NCI-H510A treated with DMSO at 0.1 percent for 48 hours (cell line): ENCODE measurements at places on chromosomes 5 and 9.

DNA sequence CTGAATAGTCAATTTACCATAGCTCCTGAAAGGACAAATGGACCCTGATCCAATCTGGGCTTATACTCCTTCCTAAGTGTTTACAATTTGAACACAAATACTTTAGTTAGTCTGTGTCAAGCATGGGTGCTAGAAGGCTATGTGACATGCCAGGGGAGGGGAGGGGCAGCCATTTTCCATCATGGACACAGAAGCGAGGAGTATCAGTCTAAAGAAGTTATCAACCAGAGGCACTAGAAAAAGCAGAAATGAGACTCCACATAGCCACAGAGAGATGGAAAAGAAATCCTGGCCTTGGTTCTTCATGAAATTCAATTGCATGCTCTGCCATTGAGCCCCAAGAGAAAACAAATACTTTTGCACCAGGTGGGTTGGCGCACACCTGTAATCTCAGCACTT lies 61.8 kb downstream of the NR6A1 start:
- DNase-seq = no peak

DNA sequence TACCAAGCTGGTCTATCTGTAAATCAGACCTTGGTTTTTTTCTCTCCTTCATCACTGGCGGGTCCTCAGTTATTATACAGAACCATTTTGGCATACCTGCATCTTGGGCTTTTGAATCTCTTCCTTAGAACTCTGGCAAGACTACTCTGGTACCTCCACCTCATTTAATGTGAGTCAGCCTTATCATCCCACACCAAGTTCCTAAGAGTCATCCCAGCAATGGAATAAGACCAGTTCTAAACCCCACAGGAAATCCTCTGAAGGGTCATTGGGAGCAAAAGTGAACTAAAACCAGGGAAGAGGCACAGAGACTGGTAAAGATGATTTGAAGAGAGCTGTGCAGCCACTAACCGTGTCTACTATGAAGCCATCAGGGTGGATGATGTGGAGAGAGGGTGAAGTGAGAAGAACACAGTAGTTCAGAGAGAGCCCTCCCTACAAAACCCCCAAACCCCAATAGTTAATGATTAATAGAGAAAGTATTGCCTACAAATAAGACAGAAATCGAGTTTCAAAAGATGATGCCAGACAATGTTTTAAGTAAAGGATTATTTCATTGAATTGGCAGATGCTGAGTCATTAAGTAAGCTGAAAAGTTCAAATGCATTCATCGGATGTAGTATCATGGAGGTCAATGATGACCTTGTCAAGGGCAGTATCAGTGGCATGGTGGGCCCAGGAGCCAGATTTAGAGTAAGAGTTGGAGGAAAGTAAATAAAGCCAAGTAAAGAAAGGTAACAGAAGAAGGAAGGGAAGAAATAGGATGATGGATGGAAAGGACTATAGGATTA lies 85.4 kb downstream of the PCSK1 start:
- no peak for DNase-seq

DNA sequence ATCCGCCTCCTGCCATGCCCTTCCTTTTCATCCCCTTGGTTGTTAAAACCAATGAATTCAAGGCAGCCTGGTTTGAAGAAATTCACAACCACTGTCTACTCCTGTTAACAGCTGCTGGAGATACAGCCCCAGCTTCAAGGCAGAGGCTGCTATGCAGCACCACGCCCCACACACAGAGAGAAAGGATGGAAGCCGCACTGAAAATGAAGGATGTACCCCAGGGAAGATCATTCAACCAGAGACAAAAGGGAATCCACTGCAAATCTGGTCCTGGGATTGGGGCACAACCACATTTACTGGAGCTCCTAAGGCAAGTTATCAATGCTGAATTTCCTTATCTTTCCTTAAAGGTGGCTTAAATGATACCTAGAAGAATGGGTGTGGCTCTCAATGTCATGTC lies 58.7 kb downstream of the DPYSL3 start:
- no peak for DNase-seq

DNA sequence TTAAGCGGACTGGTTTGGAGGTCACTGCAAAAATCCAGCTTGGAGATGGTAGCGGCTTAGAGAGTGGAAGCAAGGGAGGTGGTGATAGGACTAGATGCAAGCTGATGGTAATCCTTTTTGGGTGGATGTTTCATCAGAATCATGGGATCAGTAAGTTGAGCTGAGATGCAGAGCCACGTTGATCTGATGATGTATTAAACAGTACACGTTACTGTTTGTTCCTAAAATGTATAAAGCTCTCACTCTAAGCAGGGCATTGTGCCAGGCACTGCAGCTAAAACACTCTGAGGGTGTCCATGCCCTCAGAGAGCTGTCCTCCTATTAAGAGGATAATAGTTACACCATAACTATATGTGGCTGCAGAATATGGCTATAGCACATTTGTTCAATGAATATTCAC lies 93.1 kb downstream of the JAKMIP2 start:
- DNase-seq = no peak

- no peak for DNase-seq
These were observed 501.5 kb downstream of the SPATA31D1 start for GRCh38 chr9:82490019-82490499.

DNA sequence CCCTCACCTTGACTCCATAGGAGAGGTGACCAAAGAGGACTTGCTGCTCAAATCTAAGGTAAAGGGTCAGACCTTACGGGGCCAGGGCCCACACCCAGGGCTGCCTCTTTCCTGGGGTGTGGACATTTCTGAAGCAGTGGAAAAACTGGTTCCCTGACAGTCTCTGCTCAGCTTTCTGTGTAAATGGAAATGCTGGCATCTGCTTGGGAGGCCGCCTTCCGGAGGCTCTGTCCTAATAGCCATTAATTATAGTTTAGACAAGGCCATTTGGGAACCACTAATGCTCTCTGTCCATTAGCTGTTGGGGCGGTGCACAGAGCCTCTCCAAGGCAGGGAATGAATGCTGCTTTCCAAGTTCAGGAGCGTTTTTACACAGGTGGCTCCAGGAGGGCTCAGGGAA lies 17.3 kb downstream of the USP20 start:
- DNase-seq = no peak

DNA sequence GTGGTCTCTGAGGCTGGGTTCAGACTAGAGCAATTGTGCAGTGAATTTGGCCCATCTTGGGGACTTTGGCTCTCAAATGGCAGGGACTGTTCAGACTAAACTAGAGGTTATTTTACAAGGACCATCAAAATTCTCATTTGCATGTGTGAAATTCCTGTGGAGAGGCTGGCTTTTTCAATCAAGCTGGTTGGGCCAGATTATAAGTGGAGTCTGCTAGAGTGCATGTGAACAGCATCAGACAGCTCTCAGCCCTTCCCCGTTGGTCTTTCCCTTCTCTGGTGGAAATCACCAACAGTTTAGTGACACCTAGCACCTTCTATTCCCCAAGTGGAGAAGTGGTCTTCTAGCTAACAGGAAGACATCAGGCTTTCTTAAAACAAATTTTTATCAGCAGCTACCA lies 301.3 kb downstream of the CWC27 start:
- DNase-seq = no peak

DNA sequence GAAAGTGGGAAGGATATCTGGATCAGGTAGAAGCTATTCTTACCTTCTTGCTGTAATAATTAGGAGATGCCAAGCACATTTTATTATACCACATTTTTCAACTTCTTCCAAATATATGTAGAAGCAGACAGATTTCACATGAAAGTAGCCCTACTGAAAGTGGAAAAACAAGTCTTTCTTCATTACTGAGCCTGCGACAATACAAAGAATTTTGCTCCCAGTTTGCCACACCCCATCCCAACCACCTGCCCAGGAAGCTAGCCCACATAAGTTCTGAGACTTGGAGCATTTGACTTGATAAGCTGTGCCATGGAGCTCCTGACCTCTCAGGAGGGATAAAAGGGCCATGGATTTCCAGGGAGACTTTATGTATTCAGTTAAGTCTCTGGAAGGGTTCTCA lies 249.1 kb upstream of the ADCY2 start:
- no peak for DNase-seq

DNA sequence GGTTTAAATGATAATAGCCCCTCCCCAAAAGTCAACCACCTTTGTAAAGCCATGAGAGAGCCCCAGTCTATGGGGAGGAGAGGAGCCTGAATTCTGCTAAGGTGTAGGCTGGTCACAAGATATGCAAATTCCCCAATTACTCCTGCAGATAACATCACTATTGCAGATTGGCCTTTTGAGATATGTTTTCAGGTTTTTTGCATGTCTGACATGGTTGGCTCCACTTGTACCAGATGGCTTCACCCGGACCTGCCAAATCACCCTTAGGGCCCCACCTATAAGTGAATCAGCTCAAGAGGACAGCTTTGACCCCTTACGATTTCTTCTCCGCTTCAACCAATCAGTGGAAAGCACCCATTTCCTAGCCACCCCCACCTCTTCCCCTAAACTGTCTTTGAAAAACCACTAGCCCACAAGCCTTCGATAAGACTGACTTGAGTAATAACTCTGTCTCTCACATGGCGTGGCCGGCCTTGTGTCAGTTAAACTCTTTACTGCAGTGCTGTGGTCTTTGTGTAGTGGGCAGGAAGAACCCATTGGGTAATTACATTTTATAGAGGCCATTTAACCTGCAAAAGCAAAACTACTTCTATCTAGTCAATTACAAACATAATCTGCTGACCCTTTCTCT lies 69.7 kb downstream of the PRLR start:
- no peak for DNase-seq
